Stomach (tissue), 19 donors: ENCODE measurements at places on chromosomes 7 and 10.

- peaks cover 12% of the 10 kb centered on the region for H3K36me3 ChIP-seq
- H3K4me1 ChIP-seq = peaks cover 16% of the 10 kb centered on the region
- no peak overlapping the region for H3K27ac ChIP-seq
- no peak overlapping the region for H3K4me3 ChIP-seq
- DNase-seq = no peak
- no peaks in the 10 kb centered on the region for H3K27me3 ChIP-seq
Measured at GRCh38 chr10:101940916-101941315, 97.3 kb upstream of the KCNIP2 start.

- DNase-seq = no peak
- no peaks in the 10 kb centered on the region for H3K36me3 ChIP-seq
- H3K4me1 ChIP-seq = peaks cover 10% of the 10 kb centered on the region
- H3K4me3 ChIP-seq = no peak overlapping the region
Measured at GRCh38 chr10:91299999-91300575, 79.6 kb downstream of the PCGF5 start.

- no peaks in the 10 kb centered on the region for H3K27me3 ChIP-seq
- no peak for DNase-seq
- H3K27ac ChIP-seq = no peak overlapping the region
- peaks cover 26% of the 10 kb centered on the region for H3K36me3 ChIP-seq
- no peak overlapping the region for H3K4me3 ChIP-seq
Measured at GRCh38 chr10:50312464-50313437, 61.4 kb upstream of the ASAH2 start.

- H3K27me3 ChIP-seq = no peaks in the 10 kb centered on the region
- DNase-seq = no peak
- H3K4me1 ChIP-seq = peaks cover 80% of the 10 kb centered on the region
- no peaks in the 10 kb centered on the region for H3K36me3 ChIP-seq
- peak overlapping the region; percentile 45 for H3K27ac ChIP-seq
- H3K4me3 ChIP-seq = no peak overlapping the region
Measured at GRCh38 chr10:61937631-61938351, 36.3 kb downstream of the ARID5B start.

DNA sequence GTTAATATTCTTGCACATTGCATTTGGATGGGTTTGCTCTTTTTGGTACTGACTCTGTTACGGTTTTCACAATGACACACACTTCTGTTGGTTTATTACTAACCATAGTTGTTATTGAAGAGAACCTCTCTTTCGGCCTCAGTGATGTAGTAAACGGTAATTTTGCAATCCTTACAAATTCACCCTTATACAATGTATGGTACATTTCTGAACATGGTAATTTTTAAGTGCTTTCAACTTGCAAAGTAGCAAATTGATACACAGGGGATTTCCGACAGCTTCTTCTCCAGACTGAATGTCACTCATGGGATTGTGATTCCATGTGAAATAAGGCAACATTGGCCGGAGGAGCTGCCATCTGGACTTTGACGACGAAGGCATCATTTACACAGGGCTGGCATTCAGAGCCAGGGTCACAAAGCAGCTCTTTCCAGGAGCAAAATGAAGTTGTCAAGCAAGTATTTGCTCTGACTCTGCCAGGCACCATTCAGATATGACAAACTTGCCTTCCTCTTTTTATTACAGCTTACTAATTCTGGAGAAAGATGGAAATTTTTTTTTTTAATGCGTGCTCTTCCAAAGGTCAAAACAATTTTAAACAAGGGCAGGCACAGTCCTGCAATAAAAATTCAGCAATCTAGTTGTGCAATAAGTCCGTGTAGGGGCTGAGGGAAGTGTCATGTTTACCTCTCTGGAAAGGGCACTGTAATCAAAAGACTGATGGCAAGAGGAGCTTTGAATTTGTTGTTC, 711.5 kb upstream of the C7orf33 start:
- H3K27me3 ChIP-seq = no peaks in the 10 kb centered on the region
- no peak for DNase-seq

DNA sequence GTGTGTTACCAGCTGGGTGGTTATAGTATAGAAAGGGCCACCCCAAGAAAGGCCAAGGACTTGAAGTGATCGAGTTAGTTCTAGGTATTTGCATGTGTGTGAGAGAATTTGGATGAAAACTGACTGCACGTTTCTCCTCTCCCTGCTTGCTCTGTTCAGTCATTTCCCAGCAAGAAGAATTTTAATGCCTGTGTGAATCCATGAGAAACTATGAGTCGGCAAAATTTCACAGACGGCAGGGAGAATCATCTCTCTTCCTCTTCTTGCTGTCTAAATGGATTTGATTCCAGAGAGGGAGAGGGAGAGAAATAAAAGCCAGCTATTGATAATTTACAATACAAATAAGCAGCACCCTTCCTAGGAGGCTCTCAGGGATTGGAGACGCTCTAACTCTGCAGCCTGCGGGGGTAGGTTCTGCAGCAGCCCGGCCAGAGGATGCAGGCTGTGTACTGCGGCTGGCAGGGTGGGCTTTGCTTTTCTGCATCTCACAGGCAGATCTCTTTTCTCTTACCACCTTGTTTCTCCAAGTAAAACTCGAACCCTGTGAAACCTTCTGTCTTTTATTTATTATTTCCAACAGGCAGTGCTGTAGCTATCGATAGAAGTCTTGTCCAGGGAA, 183.6 kb downstream of the TCF7L2 start:
- no peaks in the 10 kb centered on the region for H3K27me3 ChIP-seq
- no peak for DNase-seq
- no peaks in the 10 kb centered on the region for H3K4me1 ChIP-seq
- H3K4me3 ChIP-seq = no peak overlapping the region
- no peaks in the 10 kb centered on the region for H3K36me3 ChIP-seq

DNA sequence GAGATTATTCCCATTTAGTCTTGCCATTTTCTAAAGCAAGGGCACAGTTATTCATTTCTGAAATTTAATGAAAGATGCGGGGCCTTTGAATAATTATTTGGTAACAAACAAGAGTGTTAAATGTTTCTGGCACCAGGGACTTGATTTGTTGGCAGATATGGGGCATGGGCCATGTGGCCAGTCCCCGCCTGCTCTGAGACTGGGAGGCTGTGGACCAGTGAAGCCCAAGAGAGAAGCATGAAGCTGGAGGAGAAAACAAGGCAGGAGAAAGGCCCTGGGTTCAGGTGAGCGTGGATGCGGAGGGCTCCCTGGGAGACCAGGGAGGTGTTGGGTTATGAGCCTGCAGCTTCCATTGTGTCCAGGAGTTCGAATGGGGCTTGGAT, 378.5 kb downstream of the TCERG1L start:
- H3K27me3 ChIP-seq = no peaks in the 10 kb centered on the region
- H3K27ac ChIP-seq = no peak overlapping the region
- H3K4me3 ChIP-seq = no peak overlapping the region
- no peak for DNase-seq
- H3K36me3 ChIP-seq = no peaks in the 10 kb centered on the region
- H3K4me1 ChIP-seq = no peaks in the 10 kb centered on the region

DNA sequence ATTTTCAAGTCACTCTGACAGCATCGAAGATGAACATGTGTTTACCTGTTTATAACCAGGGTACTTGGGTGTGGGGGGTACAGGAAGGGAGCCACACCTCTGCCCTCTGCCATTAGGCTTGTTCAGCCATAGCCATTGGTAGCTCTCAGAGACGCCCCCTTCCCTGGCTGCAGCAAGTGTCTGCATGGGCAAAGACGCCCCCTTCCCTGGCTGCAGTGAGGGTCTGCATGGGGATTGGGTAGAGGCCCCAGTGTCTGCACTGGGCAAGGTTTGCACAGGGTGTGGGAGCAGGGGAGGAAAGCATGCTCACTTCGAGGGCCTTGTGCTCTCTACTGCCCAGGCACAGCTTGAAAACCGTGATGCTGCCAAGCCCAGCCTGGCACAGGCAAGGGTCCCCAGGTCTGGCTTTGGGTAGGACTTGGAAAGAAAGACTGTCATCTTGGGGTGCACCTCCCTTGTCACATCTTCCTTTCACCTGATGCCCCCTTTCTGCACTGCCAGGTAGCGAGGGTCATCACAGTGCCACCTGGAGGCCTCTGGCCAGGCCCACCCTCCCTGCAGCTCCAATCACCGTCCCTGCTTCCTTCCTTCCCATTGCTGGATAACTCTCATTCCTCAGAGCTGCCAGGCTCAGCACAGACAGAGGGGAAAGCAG, 3.7 kb downstream of the TMEM225B start:
- H3K36me3 ChIP-seq = no peaks in the 10 kb centered on the region
- H3K27ac ChIP-seq = no peak overlapping the region
- no peaks in the 10 kb centered on the region for H3K4me1 ChIP-seq
- no peak overlapping the region for H3K4me3 ChIP-seq

DNA sequence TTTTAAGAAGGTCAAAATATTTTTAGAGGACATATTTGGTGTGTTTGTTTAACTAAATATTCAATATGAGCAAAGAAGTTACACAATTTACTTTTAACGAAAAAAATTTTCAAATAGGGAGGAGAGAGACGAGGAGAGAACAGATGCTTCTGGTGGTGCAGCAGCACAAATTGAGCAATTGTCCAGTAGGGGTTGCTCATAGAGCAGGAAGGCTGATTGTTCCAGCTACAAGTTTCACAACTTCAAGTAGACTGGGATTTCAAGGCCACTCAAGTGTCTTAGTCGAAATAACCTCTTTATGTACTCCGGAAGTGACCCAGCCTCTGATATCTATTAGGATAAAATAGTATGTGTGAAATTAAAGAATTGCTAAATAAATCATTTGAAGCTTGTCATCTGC, 197.9 kb downstream of the HDAC9 start:
- no peak overlapping the region for H3K27ac ChIP-seq
- no peaks in the 10 kb centered on the region for H3K4me1 ChIP-seq
- peak; percentile 74 for DNase-seq
- no peaks in the 10 kb centered on the region for H3K27me3 ChIP-seq

DNA sequence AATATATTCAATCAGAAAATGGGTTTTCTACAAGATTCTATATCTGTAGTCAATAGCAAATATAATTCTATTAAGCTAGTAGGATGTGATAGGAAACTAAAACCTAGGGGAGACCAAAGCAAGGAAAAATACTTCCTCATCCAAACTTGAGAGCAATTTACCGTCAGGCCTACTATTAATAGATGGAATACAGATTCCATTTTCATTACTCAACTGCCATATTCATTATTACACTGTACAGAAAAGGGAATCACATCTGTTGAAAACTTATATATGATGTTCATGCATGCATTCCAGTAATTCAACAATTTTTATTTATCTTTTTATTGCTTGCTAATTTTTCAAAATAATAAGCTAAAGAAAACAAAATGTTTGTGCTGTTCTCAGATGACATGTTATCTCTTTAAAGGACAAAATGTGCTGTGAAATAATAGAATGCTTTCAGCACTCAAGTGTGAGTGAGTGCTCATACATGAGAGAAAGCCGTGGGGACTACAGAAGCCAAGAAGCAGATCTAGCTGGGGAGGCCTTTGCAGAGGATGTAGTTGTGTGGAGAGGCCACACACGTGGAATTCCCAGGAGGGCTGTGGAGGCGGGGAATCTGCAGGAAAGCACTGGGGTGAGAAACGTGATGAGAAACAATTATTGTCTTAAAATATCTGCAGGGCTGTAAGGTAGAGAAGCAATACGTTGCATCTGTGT, 110.0 kb downstream of the EGFR start:
- no peak for DNase-seq
- no peaks in the 10 kb centered on the region for H3K27me3 ChIP-seq

DNA sequence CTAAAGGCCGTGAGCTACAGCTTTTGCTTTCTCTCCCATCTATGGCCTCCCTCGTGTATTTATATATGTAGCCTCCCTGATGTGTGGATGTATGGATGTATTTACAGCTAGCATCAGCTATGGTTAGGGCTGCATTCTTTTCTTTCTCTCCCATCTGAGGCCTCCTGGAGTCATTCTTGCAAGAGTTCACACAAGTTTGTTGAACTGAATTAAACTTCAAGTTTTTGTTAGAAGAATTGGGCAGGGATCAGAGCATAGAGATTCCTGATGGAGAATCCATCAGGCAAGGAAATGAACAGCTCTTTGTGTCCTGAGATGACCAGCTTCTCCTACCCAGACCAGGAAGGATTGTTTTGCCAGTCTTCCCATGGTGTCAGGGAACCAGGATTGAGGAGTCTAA, 60.3 kb downstream of the AHCYL2 start:
- no peak overlapping the region for H3K27ac ChIP-seq
- no peak for DNase-seq
- H3K4me3 ChIP-seq = no peak overlapping the region
- H3K4me1 ChIP-seq = no peaks in the 10 kb centered on the region
- H3K27me3 ChIP-seq = no peaks in the 10 kb centered on the region
- H3K36me3 ChIP-seq = no peaks in the 10 kb centered on the region

GRCh38 chr7:1758028-1758858, 88.2 kb downstream of the ELFN1 start:
- no peak for DNase-seq
- peaks cover 55% of the 10 kb centered on the region for H3K27me3 ChIP-seq
- H3K36me3 ChIP-seq = no peaks in the 10 kb centered on the region
- H3K4me3 ChIP-seq = no peak overlapping the region
- no peaks in the 10 kb centered on the region for H3K4me1 ChIP-seq

DNA sequence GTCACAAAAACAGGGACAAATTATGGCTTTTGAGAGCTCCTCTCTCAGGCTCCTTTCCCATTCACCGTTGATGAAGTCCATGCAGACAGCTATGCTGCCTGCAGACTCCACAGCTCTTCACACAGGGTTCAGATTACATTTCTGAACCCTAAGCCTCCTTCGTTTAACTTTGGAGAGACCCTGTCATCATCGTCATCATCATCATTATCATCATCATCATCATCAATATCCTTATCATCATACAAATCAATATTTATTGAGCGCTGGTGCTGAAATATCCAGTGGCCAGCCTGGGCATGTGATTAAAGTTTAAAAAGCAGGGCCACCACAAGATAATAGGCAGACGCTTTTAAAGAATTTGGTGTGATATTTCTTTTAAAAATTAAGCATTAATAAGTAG, 66.6 kb downstream of the FRMPD2 start:
- no peaks in the 10 kb centered on the region for H3K27me3 ChIP-seq
- no peaks in the 10 kb centered on the region for H3K4me1 ChIP-seq
- H3K36me3 ChIP-seq = no peaks in the 10 kb centered on the region
- no peak for DNase-seq
- no peak overlapping the region for H3K27ac ChIP-seq
- H3K4me3 ChIP-seq = no peak overlapping the region

GRCh38 chr7:116165717-116166116, 44.6 kb upstream of the TES start:
- no peaks in the 10 kb centered on the region for H3K27me3 ChIP-seq
- no peak for DNase-seq
- peaks cover 3% of the 10 kb centered on the region for H3K4me1 ChIP-seq
- no peak overlapping the region for H3K4me3 ChIP-seq
- H3K27ac ChIP-seq = no peak overlapping the region

DNA sequence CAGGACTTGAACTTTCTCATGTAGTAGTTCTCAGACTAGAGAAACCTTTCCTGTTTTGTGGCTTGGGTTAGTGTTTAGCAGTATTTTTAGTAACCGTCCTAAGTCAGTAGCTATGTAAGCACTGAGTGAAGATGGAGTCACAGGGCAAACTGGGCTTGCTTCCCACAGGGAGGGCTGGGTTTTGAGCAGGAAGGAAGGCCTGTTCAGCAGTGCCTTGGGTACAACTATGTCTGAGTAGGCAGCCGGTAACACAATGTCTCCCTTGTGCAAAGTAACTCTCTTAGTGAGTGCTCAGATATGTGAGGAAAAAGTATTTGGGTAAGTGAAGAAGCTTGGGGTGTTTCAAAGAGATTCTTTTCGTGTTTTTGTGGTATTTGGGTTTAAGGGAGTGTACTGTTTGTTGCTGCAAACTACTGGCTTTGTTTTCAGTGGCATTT, 96.4 kb downstream of the CCSER2 start:
- peaks cover 15% of the 10 kb centered on the region for H3K36me3 ChIP-seq
- DNase-seq = peak; percentile 91
- peaks cover 46% of the 10 kb centered on the region for H3K4me1 ChIP-seq
- H3K27ac ChIP-seq = peak overlapping the region; percentile 51
- no peaks in the 10 kb centered on the region for H3K27me3 ChIP-seq
